ENCODE measurements at places on chromosomes 1 and 21.
A peak's percentile ranks its signal among the peaks of the same experiment; 100 is the strongest.

GRCh38 chr1:74620242-74620641 lies 53.4 kb downstream of the ERICH3 start:
- DNase-seq: no peak

- peak; percentile 60 for DNase-seq
These were observed 16.4 kb downstream of the TP73 start for GRCh38 chr1:3668585-3669300.

DNA sequence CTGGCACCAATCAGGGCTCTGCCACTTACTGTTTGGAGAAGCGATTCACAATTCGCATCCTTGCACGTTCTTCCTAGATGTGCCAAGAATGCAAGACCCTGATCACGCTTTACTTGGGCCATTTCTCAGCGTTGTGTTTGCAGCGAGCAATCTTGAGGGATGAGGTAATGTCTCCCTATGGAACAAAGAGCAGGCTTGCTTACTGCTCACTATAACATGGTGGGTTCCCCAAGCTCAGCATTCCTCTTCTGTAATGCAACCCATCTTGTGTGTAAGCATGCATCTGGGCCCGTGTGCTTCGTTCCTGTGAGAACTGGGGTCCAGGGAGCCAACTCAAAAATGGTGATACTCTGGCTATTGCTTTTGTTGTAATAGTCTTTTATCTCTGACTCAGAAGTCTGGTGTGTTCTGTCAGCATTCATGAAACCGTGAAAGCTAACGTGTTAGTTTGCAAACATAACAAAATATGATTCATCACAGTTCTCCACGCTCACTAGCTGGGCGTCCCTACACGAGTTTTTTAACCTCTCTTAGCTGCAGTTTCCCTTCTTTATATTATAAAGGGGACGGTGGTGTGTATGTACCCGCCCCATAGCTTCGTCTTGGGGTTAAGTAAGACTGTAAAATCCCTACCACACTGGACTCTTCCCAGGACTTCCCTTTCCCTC lies 33.3 kb downstream of the DNTTIP2 start:
- no peak for DNase-seq

DNA sequence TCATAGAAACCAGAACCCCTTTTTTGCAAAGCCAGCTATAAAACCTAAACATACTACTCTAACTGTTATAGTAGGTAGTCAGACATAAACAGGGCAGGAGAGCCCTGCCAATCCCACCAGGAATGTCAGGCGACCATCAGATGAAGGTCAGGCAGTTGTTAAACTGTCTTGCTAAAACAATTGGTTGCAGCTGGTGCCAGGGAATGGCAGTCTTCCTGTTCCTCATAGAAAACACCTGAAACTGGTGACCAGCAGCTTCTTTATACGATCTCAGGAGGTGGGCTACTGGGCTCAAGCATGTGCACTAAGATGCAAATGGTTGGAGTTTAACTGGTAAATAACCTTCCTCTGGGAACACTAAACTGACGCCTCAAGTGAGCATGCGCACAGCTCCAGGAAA lies 224.1 kb downstream of the COL11A1 start:
- no peak for DNase-seq

GRCh38 chr1:20555758-20556120 lies 3.4 kb downstream of the FAM43B start:
- DNase-seq: no peak

- DNase-seq: no peak
These were observed 12.1 kb upstream of the SHCBP1L start for GRCh38 chr1:182965096-182965495.

DNA sequence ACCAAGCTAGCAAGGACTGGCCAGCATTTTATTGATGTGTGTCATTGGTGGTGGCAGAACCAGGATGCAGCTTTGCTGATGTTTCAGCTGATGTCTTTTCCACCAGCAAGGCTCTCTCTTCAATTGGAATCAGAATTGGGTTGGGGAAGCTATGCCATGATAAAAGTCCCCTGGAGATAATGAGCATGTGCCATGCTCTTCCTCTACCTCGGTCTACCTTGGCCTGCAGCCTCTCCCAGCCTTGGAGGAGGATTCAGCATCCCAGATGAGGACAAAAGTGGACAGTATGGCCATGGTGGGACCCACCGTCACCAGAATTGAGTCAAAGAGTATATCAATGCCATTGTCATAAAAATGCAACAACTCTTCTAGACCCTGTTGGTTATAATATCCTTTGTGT lies 8.6 kb downstream of the AVPR1B start:
- DNase-seq: no peak

DNA sequence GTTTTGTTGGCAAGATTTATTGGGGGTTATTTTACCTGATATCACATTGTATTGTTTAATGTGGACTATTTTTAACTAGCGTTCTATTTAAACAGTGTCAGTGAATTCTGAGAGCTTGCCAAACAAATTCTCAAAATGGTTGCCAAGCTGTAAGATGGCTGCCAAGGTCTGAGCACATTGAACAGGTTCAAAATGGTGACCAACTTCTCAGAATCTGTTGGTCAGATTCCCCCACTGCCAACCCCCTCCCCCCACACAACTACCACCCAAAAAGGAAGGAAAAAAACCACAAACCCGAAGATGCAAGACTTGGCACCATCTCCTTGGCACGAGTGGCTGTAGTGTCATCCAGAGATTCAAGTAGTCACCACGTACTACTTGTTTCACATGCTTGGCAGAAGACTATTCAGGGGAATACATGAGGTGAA lies 159.1 kb downstream of the NFIA start:
- no peak for DNase-seq

DNA sequence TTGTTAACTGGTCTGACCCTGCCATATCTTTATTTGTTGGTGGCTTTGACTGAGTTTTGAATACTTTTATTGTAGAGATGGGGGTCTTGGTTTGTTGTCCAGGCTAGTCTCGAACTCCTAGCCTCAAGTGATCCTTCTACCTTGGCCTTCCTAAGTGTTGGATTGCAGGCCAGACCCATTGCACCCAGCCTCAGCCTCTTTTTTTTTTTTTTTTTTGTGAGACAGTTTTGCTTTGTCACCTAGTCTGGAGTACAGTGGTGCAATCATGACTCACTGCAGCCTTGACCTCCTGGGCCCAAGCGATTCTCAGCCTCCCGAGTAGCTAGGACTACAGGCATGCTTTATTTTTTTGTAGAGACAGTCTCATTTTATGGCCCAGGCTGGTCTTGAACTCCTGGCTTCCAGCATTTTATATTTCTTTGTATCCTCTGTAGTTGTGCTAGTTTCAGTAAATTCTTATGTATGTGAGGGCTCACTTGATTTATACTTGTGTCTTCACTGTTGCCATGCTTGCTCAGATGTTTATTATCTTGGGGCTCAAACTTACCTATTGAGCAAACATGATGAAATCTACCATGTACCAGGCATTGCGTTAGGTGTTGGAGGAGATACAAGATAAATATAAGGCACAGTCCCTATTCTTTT lies 24.1 kb downstream of the THRAP3 start:
- DNase-seq: no peak

DNA sequence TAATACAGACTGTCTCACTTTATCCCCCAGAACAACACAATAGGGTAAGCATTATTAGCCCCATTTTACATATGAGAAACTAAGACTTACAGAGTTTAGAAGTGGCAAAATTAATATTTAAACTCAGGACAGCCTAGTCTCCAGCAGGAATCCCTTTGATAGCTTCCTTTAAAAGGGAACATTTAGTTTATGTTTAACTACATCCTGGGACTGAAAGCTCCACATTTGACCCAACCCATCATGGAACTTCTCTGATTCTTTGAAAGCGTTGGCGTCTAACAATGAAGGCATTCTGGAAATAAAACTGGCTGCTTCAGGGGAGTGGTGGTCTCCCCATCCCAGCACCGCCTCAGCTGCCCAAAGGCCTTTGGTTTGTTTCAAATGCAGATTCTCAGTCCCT lies 250.6 kb upstream of the NFIA start:
- no peak for DNase-seq

DNA sequence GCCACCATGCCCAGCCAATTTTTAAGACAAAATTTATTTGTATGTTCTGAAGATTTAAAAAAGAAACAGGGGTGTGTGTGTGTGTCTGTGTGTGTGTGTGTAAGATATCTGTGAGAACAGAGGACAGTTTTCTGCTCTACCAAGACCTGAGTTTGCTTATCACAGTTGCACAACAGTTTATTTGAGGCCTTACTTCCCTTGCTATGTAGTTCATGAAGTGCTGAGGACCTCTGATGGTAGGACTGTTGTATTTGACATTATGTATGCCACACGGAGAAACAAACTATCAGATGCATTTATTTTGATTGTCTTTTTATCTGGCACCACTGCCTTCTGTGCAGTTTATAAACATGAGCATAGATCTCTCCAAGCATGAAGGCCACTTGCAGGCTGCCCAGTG lies 355.2 kb downstream of the PBX1 start:
- DNase-seq: no peak

GRCh38 chr1:19885821-19886220 lies 3.6 kb downstream of the OTUD3 start:
- no peak for DNase-seq

- DNase-seq: no peak
These were observed 128.2 kb downstream of the CACHD1 start for GRCh38 chr1:64598100-64598571.

- no peak for DNase-seq
These were observed 240.0 kb downstream of the DYRK1A start for GRCh38 chr21:37606549-37606948.

DNA sequence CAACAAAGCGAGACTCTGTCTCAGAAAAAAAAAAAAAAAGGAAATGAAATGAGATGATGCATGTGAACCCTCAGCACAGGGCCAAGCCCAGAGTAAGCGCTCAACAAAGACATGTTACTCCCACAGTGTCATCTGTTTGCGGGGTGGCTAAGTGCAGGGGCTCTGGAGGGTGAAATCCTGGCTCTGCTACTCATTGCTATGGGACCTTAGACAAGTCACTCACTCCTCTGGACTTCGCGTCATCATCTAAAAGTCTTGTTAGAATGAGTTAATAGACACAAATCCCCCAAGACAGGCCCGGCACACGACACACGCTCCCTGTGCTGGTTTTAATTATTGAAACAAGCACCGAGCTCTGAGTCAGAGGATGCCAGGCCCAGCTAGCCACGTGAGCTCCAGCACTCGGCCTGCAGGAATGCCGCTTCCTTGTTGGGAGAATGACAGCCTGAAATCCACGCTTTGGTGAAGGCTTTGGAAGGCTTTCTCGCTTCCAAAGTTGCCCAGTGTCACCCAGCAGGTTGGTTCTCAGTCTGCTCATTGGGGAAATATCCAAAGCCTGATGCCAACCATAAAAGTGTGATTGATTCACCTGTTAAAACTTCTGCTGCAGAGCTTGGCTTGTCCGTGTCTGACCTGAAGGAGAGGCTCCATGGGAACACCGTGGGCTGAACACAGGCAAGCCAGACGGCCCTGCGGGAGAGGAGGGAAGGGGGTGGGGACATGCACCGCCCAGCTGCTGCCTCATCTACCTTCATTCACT lies 36.7 kb upstream of the TARDBP start:
- no peak for DNase-seq

GRCh38 chr1:116288201-116288598 lies 84.8 kb upstream of the ATP1A1 start:
- no peak for DNase-seq

DNA sequence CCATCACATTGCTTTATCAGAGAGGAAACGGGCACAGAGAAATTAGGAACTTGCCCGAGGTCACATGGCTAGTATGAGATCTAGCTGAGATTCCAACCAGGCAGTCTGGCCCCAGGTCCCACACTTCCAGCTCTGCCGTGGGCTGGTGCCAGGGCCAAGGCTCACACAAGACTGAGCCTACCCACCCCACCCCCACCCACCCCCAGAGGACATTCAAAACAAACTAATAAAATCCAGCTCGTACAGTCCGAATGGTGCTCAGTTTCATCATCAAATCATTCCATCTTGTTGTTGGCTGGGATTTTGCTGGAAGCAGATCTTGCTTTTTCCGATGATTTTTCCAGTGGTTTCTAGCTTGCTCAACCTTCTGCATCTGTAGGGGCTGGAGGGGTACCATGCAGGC lies 27.9 kb downstream of the MATN1 start:
- DNase-seq: no peak

DNA sequence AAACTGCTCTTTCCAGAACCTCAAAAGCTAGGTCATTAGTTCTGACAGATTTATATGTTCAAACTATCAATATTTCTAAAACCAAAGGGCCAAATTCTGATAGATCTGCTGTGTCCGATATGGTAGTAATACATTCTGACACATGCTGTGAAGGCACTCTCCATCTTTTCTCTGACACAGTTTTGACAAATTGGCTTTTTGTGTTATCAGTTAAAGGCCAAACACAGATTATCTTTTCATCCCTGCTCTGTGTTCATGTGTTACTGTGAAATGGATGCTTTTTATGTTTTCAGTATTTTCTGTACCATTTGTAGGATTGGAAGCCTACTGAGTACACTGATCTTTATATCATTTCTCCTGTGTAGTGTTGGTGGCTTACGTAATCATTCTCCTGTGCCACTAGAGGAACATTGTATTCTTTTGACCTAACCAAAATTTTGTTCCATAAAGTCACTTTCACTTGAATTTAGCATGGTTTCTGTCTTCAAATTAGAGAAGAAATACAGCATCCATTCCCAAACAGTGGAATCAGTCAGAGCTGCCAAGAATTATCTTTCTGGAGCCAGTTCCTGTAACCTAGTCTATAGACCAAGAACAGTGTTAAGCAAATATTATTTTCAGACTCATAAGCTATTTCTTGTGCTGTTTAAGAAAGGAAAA lies 137.2 kb downstream of the ADGRL2 start:
- no peak for DNase-seq

GRCh38 chr1:40929155-40929554 lies 50.3 kb upstream of the CTPS1 start:
- DNase-seq: no peak

- no peak for DNase-seq
These were observed 13.5 kb downstream of the ZZZ3 start for GRCh38 chr1:77668924-77669449.

DNA sequence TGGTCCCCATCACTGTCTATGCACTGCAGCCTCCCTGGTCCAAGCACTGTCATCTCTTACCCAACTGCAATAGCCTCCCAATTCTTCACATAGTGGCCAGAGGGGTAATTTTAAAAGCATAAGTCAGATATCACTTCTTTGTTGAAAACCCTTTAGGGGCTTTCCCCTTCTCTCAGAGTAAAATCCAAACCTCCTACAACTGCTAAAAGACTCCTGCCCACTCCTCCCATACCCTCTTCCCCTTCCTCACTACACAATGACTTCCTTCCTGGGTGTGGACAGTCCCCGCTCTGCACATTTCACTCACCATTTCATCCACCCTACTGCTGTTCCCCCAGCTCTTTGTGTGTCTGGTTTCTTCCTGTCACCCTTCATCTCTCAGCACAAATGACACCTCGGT lies 8.3 kb downstream of the MCOLN2 start:
- DNase-seq: no peak

DNA sequence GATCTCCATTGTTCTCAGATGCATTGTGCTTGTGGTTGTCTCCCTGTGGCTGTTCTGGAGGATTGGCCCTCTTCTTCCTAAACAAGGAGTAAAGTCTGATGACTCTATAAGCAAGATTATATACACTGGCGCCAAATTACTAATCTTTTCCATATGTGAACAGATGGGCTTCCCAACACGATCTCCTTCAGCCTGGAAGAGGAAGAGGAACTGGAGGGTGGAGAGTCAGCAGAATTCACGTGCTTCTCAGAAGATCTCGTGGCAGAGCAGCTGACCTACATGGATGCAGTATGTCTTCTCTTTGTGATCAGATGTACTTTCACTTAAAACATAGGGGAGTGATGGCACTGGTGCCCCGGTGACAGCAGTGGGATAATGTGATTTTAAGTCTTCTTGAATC lies 78.7 kb downstream of the RGL1 start:
- DNase-seq: no peak

All from cerebellar nuclear complex (tissue), 1 donor.